ENCODE measurements at places on chromosomes 1 and 21.

GRCh38 chr1:84510668-84511067 lies 4.3 kb upstream of the GNG5 start:
- no peak for DNase-seq

DNA sequence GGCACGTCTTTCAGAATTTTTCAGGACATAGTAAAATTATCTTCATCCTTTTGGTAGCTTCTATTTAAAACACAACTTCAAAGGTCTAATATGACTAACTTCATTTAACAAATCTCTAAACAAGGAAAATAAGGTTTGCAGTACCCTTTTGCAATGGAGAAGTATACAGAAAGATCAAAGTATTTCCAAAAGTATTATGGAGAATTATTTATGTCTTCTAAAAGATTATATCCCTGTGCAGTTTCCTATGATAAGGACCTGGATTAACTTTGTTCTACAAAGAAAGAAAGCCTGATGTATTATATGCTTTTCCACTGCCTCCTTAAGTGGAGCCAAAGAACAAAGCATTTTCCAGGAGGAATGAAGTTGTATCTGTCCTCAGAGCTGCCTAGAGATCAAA lies 353.0 kb upstream of the RUNX1 start:
- DNase-seq, result no peak

DNA sequence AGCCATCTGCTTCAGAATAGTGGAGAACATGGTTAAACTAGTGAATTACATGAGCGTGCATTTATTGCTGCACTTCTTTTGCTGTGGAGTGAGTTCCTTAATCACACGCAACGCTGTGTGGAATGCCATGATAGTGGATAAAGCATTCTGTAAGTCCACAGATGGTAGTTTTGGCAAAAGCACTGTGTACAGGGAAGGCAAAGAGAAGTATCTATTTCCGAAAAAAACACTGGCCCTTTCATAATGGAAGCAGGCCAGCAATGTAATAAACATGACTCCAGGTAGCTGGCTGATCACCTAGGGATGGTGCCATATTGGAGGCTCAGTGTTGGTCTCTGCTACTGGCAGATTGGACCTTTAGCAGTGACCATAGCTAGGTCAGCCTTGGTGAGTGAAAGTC lies 67.6 kb downstream of the FH start:
- no peak for DNase-seq

- DNase-seq, result no peak
Measured at GRCh38 chr1:25699500-25700143, 83.0 kb downstream of the MAN1C1 start.

DNA sequence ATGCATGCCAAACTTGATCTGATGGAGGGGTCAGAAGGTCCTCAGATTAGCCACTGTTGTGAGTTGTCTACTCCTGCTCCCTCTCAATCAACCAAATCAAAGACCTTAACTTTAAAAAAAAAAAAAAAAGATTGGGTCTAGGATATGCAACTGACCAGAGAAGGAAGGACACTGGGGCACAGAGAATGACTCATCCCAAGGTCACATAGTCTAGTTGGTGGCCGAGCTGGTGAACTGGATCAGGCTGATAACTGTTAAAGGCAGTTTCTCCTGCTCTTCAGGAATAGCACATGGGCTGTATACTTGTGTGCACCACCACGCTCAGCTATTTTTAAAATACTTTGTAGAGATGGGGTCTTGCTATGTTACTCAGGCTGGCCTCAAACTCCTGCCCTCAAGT lies 14.8 kb upstream of the S100A7 start:
- DNase-seq, result no peak
